ENCODE measurements at places on chromosomes 3 and 15.

- no peak for DNase-seq
Observed at GRCh38 chr3:65246561-65246960, 558.8 kb upstream of the ADAMTS9 start.

DNA sequence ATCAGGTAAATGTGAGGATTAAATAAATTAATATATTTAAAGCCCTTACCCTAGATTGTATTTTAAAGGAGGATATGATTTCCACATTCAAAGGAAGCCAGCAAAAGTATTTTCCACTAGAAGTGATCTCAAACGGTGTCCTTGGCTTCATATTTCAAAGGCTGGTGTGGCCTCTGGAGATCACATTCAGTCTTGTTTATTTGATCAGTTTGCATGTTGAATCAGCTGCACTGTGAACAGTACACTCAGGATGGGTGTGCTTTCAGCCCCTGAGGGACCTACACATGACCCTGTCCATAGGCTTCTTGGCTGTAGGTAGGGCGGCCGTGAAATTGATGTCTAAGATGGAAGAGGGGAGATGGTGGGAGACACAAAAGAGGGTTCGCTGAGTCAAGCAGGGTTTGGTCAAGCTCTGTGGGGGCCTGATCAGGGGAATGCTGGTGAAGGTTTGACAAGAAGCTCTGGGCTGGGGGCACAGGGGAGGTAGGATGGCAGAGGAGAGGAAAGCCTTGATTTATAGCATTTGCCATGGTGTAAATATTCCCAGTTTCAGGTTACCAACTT, 21.9 kb downstream of the CYP8B1 start:
- DNase-seq: no peak

DNA sequence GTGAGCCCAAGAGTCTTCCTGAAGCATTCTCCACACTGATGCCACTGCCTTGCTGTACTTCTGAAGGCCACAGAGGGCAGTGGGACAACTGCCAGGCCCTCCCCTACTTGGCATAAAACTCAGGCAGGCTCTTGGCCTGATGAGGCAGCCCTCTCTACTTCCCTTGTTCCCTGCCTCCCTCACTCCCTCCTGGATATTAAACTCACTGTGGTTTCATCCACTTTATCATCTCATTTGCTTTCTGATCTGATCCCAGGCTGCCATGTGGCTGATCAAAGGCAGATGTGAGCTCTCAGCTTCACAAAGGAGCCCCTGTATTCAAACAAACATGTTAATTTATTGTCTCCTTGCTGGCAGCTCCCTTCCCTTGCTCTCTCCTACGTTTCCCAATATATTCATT, 533.5 kb downstream of the IGSF11 start:
- DNase-seq: no peak

- DNase-seq: peak; percentile 37
Observed at GRCh38 chr15:99421172-99421656, 144.6 kb upstream of the MEF2A start.

Data from foreskin fibroblast (primary cell).